ENCODE measurements at places on chromosomes 2 and 18.
A peak's percentile ranks its signal among the peaks of the same experiment; 100 is the strongest.

DNA sequence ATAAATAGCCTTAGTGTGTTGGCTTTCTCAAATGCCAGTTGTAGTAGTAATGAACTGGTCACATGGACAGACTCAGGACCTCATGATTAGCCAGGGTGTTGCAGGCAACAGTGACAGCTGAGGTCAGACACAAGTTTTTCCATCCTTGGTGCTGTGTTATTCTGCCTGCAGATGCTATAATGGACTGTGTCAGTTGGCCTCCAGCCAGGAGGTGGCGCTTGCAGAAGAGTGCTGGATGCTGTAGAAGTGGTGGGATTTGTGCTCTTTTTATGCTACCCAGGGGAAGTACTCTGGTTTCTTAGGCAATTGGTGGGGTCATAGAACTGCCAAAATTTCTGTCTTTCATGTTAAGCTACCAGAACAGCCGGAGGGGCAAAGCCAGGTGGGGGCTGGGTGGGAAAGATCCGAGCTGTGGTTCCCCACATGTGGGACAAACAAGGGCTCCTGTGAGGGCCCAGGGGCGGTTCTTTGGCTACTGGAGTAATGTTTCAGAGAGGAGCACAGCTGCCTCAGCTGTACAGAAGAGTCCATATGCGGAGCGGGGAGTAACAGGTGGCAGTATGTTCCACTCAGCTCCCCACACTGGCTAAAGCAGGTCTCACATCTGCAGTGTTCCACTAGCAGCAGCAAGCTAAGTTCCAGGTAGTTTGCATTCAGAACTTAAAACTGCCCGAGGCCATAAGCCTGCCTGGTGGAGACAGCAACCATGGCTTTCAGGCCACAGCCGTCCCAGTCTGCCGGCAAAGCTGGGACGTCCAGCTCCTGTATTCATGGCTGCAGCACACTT lies 104.4 kb downstream of the GULP1 start:
- no peak for DNase-seq

DNA sequence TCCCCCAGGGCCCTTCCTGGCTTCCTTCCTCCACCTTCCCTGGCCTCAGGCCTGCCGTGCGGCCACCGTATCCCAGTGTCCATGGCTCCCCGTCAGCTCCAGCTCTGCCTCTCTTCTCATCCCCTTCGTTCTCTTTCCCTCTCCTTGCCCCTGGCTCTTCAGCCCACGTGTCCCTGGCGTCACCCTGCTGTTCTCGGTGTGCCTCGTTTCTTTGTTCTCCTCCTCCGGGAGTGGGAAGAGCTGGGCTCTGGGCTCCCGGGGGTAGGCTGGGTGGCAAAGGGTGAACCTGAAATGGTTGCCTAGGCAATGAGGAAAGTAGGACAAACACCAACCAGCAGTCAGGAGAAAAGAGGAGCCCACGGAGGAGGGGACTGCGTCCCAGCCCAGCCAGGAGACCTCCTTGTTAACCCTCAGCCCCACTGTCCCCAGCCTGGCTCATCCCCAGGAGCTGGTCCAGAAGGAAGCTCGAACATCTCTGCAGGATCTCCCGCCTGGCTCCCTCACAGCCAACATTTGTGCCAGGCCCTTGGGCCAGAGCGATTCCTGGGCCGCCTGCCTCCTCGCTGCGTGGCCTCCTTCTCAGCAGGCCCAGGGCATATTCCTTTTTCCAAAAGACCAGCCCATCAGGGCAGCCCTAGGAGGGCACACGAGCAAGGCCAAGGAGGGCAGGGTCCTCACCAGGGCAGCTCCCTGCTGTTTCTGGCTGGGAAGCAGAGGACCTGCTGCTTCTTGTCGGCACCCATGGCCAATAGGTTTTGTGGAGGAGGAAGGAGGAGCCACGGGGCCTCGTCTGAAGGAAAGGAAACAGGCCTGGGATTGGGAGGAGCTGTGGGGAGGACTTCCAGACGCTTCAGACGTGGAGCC lies 30.9 kb upstream of the DNMT3A start:
- no peak for DNase-seq

DNA sequence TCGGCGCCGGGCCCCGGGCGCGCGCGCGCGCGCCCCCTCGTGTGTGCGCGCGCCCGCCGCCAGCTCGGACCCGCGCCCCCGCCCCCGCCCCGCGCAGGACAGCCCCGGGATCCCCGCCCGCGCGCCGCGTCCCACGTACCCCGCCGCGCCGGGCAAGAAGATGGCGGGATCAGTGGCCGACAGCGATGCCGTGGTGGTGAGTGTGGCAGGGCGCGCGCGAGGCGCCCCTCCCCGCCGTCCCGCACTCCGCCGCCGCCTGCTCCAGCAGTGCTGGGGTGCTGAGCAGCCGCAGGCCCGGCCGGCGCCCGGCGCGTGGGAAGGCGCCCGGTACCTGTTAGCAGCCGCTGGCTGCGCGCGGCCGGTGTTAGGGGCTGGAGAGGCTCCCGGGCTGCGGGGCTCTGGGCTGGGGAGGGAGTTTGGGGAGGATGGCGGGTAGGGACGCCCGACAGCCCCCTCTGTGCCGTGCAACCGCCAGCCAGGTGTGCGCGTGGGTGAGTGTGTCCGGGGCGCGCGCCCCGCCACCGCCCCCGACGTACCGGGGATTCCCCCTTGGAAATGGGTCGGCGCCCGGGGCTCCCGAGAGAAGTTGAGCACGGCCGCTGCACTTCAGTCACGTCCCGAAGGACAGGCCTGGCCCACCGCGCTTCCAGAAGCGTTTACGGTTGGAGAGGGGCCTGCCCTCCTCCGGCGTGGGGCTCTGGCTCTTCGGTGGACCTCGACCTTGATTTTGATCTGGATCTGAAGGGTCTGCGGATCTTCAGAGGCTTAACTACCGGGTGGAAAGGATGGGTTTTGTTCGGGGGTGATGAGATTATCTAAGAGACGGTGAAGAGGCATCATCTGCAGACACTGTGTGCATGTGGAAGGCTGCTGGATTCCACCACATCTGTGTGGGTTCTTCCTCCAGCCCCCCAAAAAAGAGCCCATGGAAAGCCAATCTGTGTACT lies 697 bp downstream of the LGALSL start:
- peak; percentile 62 for DNase-seq

DNA sequence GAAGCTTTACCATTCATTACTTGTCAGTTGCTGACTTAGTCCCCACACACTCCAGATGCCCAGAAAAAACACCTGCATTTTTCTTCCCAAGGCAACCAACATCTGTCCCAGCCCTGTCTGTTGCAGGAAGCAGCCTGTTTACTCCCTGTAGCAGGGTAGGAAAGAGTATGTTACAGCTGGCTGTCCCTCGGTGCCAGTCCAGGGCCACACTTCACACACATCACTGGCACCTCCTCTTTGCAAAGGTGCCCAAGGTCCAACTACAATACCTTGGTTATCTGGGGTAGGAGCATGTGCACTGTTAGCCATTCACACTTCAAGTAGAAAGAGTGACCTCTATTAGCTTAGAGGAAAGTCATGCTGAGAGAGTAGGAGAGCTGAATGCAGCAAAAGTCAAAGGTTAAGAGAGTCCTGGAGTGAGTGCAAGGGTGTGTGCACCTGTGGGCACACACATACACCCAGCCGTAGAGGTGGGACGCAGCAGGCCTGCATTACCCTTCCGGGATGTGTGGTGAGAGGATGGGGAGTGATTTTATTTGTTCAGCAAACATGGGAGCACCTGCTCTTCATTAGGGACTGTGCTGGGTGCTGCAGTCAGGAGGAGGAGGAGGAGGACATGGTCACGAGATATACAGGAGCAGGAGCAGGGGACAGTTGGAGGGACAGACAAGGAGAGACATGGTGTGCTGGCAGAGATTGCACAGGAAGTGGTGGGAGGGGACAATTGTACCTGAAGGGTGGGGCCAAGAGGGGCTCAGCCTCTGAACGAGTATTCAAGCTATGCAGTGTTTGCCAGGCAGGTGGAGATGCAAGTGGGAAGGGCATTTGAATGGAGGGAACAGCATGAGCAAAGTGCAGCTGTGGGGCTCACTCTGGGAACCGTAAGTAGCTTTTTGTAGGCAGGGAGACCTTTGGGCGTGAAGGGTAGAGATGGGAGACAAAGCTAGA lies 69.8 kb downstream of the TSN start:
- DNase-seq, result no peak

- DNase-seq, result peak; percentile 20
Observed at GRCh38 chr2:60552078-60552850, 1.2 kb downstream of the BCL11A start.

GRCh38 chr2:153074207-153074606 lies 355.8 kb downstream of the ARL6IP6 start:
- no peak for DNase-seq

- DNase-seq, result no peak
Observed at GRCh38 chr2:223084873-223085272, 32.9 kb downstream of the KCNE4 start.

DNA sequence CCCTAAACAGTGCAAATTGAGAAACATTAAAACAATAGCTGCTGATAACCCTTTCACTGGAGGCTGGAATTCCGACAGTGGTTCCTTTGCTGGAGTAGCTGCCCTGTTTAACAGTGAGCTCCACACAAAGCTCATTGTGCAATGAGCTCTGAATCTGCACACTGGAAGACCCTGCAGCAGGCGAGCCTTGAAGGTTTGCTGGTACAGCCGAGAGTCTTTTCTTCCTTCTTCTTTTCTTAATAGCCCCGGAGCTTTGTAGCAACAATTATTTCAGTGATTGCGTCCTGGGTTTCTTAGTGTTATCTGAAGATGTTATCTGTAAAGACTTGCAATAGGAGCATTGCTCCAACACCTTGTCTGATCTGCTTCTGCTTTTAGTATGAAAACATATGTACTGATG lies 50.8 kb upstream of the CXCR4 start:
- DNase-seq, result no peak

- no peak for DNase-seq
Observed at GRCh38 chr2:113174376-113174750, 592 bp downstream of the PSD4 start.

- no peak for DNase-seq
Observed at GRCh38 chr2:109275120-109276012, 146.4 kb downstream of the SH3RF3 start.
